GM23338 (cell line): ENCODE measurements at places on chromosomes 4 and X.

DNA sequence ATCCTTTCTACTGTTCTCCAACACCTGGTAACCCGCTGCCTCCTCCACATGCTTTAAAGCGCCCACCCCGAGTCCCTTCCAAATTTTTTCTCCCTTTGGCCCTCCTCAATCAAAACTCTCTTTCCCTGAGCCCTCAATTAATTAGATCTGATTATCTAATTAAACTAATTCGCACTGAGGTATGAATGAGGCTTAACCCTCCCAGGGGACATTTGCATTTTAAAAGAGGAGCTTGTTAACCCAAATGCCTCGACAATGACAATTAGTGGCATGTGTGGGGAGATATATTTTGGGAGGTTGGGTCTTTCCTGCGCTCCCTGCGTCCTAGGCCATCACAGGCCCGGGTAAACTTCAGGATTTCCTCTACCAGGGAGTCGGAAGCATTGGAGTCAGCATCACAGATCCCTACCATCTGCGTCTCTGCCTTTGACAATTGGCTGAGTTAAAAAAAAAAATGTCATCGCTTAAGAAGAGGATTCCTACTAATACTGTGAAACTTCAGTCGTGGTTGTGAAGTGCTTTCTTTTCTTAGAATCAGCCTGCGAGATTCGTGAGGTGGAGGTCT is 50.6 kb downstream of the TENM3 start:
- H3K4me3 ChIP-seq, result no peak overlapping the region
- H3K36me3 ChIP-seq, result no peaks in the 10 kb centered on the region
- peaks cover 10% of the 10 kb centered on the region; the same call in 1 of the 2 replicates for H3K4me1 ChIP-seq
- H3K27ac ChIP-seq, result 0 out of 2 replicates have a peak overlapping the region, but pooled peaks have one; percentile 24
- peak; percentile 27 for DNase-seq

GRCh38 chr4:149279776-149280175 is 535.9 kb downstream of the IQCM start:
- H3K4me3 ChIP-seq, result no peak overlapping the region
- no peaks in the 10 kb centered on the region for H3K4me1 ChIP-seq
- DNase-seq, result no peak
- H3K36me3 ChIP-seq, result no peaks in the 10 kb centered on the region

DNA sequence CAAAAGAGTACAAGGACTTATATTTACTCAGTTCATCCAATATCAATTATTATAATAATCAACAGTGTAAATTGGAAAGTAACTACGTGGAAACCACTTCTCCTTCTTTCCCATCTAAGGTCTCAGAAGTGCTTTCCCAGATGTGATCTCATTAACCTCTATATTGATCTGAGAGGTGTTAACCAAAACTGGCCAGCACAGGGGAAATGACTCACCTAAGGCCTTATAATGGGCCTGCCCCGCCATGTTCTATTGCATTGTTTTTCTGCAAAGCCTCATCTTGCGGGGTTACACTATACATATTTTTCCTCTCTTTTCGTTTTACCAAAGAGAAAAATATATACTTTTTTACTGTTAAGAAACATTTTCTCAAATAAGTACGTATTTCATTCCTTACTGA is 20.5 kb downstream of the RAB40A start:
- H3K4me3 ChIP-seq, result no peak overlapping the region
- no peaks in the 10 kb centered on the region for H3K36me3 ChIP-seq
- no peaks in the 10 kb centered on the region for H3K4me1 ChIP-seq
- no peaks in the 10 kb centered on the region for H3K27me3 ChIP-seq
- no peak overlapping the region for H3K27ac ChIP-seq
- no peak for DNase-seq

DNA sequence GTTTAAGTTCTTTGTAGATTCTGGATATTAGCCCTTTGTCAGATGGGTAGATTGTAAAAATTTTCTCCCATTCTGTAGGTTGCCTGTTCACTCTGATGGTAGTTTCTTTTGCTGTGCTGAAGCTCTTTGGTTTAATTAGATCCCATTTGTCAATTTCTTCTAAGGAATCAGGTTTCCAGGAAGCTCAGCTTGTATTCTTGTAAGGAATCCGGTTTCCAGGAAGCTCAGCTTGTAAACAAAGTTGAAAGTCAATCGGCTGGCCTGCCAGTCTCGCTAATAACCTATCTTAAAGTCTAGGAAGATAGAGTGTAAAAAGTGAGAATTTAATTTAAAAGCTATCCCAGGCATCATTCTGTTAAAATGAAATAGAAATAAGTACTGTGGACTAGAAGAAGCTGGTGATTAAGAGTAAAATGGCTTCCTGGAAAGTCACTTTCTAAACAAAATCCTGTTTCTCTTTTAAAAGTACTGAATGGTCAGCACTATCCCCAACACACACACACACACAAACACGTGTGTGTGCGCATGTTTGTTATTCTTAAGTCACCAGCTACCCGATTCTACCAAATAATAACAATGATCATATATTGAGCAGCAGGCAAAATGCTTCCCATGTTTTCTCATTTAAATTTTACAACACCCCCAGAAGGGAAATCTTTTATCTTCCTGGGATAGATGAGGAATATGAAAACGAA is 171.7 kb downstream of the PAPSS1 start:
- H3K27me3 ChIP-seq, result no peaks in the 10 kb centered on the region
- no peak overlapping the region; the same call in 1 of the 2 replicates for H3K27ac ChIP-seq
- H3K4me1 ChIP-seq, result 0 out of 2 replicates have a peak, but pooled peaks cover 6% of the 10 kb centered on the region

DNA sequence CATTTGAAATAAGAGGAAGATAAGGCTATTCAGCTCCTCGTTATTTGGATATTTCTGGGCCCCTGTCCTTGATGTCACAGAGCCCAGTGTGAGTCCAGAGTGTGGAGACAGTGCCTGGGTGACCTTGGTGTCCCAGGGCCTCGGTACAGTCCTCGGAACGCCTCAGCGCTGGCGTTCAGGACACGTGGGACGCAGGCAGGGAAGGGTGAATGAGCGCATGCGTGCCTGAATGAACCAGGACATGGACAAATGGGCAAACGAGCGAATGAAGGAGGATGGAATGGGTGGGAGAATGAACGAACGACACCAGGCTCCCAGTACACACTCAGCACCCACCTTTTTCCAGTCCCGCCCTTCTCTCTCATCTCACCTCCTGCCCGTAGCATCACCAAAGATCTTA is 44.2 kb downstream of the EVC start:
- no peak overlapping the region for H3K4me3 ChIP-seq
- no peaks in the 10 kb centered on the region for H3K27me3 ChIP-seq
- DNase-seq, result no peak
- peaks cover 22% of the 10 kb centered on the region for H3K4me1 ChIP-seq

GRCh38 chrX:50402886-50403285 is 67.7 kb downstream of the DGKK start:
- H3K36me3 ChIP-seq, result no peaks in the 10 kb centered on the region
- DNase-seq, result no peak
- H3K4me1 ChIP-seq, result no peaks in the 10 kb centered on the region
- H3K4me3 ChIP-seq, result no peak overlapping the region
- H3K27ac ChIP-seq, result no peak overlapping the region

GRCh38 chrX:37677243-37677642 is 8.3 kb upstream of the XK start:
- H3K4me1 ChIP-seq, result no peaks in the 10 kb centered on the region
- DNase-seq, result no peak
- H3K27me3 ChIP-seq, result no peaks in the 10 kb centered on the region
- no peaks in the 10 kb centered on the region for H3K36me3 ChIP-seq
- H3K27ac ChIP-seq, result no peak overlapping the region

DNA sequence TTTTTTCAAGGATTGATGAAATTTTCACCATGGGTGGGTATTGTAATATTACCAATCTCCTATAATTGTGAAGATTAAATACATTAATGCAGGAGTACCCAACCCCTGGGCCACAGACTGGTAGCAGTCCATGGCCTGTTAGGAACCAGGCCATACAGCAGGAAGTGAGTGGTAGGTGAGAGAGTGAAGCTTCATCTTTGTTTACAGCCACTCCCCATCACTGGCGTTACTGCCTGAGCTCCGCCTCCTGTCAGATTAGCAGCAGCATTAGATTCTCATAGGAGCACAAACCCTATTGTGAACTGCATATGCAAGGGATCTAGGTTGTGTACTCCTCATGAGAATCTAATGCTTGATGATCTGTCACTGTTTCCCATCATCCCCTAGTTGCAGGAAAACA is 15.1 kb downstream of the RAPGEF2 start:
- no peak overlapping the region for H3K4me3 ChIP-seq
- H3K27ac ChIP-seq, result no peak overlapping the region
- no peaks in the 10 kb centered on the region for H3K36me3 ChIP-seq
- no peaks in the 10 kb centered on the region for H3K27me3 ChIP-seq
- H3K4me1 ChIP-seq, result peaks cover 8% of the 10 kb centered on the region
- DNase-seq, result no peak

GRCh38 chr4:25609976-25610375 is 45.7 kb upstream of the SLC34A2 start:
- no peaks in the 10 kb centered on the region for H3K27me3 ChIP-seq
- H3K4me3 ChIP-seq, result no peak overlapping the region
- H3K36me3 ChIP-seq, result no peaks in the 10 kb centered on the region
